ENCODE measurements at places on chromosomes 2 and 18.
A peak's percentile ranks its signal among the peaks of the same experiment; 100 is the strongest.

GRCh38 chr2:26614216-26615138 lies 26.7 kb downstream of the CIB4 start:
- no peak for DNase-seq

- DNase-seq, result no peak
These were observed 1432.2 kb upstream of the ACVR2A start for GRCh38 chr2:146412625-146413024.

DNA sequence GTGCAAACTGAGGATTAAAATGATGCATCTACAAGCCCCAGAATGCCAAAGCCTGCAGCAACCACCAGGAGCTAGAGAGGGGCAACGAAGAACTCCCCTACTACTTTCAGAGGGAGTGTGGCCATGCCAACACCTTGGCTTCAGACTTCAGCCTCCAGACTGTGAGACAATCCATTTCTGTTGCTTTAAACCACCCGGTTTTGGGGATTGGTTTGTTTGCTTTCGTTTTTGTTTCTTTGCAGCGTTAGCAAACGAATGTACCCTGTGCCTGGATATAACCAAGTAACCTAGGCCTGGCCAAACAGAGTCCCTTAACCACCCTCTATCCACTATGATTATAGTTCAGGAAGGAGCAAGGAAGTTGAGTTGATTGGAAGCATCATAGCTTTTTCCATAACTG lies 171.2 kb upstream of the NCK2 start:
- DNase-seq, result no peak

GRCh38 chr2:188274274-188274673 lies 17.4 kb upstream of the GULP1 start:
- no peak for DNase-seq

- DNase-seq, result no peak
These were observed 69.1 kb downstream of the PHLPP1 start for GRCh38 chr18:62784338-62784965.

- no peak for DNase-seq
These were observed 625.5 kb downstream of the ARHGAP15 start for GRCh38 chr2:143754742-143755141.

- DNase-seq, result peak; percentile 94
These were observed 6.5 kb upstream of the KCNG2 start for GRCh38 chr18:79790996-79791972.

DNA sequence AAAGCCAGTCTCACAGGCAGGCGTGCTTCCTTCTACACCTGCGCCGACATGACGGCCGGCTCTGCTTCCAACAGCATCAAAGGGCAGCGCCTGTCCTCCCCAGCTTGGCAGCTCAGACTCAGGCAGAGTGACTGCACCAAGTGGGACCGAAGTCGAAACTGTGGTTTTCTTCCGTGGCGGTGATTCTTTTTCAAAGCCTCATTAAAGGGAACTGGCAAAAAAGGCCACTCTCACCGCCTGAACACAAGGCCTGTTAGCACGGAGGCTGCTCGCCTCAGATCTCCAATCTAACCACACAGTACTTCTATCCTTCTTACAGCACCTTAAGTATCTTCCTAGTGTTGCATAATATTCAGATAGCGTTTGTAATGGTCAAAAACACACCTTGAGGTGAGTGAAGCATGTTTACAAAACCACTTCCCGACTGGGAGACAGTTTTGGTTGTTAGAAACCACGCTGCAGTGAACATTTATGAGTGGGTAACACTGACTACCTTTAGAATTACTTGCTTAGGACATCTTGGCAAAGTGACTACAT lies 236.4 kb downstream of the HDAC4 start:
- no peak for DNase-seq

DNA sequence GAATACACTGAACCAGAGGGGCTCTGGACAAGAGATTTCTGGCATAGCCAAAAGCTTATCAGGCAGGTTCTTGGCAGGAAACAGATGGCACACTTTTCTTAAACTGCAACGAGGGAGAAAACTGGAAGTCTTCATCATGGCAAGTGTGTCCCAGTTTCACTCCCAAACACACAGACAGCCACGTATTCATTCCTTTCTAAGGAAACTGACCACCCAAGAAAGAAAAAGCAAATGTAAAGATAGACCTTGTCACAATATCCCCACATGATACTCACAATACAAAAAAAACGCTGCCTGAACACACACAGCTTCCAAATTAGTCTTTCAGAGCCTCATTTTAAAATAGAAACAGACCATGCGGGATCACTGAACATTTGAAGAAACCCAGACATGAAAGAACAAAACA lies 40.6 kb upstream of the RTTN start:
- DNase-seq, result no peak

DNA sequence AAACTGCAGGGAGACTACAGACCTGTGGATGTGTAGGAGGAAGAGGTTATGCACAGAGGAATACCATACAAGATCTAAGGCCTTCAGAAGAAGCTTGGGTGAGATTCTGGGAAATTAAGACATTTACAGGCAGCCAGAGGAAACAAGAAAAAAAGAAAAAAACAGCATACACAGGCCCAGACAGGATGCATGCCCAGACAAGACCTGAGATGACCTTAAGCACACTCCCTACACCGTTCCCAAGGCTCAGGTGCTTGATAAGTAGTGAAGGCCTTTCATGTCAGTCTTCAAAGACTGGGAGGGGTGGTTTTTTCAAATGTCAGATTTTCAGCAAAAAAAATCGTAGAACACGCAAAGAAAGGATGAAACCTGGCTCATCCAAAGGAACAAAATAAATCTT lies 83.0 kb downstream of the CCDC138 start:
- DNase-seq, result no peak

DNA sequence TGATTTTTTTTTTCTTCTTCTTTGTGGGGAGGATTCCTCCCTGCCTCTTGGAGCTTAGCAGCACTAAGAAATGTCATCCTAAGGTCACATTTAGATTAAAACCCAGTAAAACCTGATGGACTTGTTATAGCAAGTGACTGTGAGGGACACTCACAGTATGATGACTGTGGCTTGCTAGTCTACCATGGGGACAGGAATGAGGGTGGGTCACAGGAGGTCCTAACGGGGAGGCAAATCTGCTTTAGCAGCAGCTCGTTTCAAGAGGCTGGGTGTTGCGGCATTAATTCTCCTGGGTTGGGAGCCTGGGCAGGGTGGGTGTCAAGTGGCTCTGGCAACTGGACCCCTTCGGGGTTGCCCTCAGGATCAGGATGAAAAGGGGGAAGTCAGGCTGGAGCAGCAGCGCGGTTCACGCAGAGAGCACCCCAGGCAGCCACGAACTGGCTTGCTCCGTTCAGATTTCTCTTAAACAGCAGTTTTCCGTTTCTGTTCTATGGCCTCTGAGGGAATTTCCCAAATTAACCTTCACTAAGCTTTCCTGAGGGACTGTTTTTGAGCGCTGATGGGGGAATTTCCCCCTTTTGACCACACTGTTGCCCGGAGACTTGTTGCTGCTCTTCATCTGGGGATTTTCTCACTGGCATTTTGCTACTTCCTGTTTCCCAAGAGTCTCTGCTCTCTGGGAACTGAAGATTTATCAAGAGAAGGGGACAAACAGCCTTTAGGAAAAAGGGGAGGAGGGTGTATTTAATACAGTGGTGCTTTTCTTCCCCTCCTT lies 59.8 kb upstream of the PELI1 start:
- no peak for DNase-seq

- DNase-seq, result no peak
These were observed 71.4 kb upstream of the TANK start for GRCh38 chr2:161088658-161089350.

DNA sequence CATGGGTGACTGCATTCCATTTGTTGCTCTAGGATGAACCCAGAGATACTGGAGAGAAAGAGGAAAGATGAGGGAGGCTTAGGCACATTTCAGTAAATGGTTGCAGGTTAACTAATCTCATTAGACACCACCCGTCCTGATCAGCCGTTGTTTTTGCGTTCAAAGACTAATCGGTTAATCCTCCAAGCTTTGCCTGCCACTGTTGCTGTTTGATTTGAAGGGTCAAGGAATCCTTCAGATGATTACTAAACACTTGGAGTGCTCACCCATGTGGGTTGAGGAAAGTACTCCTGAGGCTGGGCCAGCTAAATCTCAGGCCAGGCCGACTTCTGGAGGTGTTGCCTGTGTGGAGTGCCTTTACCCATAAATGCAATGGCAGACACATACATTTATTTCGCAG lies 8.6 kb downstream of the SH3RF3 start:
- no peak for DNase-seq

DNA sequence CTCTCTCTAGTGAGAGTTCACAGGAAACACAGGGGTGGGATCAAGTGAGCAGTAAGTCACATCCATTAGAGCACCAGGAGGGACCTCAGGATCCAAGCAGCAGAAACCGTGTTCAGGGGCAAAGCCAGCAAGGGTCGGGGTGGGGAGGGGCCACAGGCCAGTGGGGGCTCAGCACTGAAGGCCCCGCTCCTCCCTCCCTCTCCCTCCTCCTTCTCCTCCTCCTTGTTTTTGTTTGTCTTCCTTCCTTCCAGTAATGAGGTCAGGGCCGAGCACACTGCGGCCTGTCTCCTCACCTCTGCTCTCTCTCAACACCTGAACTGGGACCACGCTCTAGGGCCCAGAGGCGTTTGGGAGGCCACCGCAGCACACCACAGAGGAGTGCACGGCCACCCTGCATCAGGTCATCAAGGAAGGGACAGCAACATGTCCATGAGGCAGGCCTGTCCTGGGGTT lies 20.9 kb downstream of the MTERF4 start:
- DNase-seq, result no peak

- no peak for DNase-seq
These were observed 186.8 kb upstream of the CTAGE1 start for GRCh38 chr18:22604390-22604985.

DNA sequence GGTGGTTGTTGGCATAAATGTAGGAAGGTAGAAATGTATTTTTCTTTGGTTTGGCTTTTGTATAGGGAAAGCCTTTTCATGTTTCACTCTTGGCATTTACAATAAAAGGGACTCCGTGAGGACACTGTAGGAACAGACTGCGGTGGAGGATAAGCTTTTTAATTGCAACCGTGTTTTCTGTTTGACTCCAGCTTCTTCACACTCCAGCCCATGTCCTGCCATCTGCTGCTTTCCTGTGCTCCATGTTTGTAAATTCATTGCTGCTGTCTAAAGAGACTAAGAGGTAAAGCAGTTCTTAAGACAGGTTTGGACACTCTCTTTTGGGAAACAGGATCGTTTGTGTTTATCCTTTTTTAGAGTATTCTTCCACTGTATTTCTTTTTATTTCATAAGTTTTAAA lies 33.3 kb downstream of the WDR75 start:
- no peak for DNase-seq

GRCh38 chr2:171574149-171574795 lies 52.0 kb downstream of the CYBRD1 start:
- DNase-seq, result no peak

DNA sequence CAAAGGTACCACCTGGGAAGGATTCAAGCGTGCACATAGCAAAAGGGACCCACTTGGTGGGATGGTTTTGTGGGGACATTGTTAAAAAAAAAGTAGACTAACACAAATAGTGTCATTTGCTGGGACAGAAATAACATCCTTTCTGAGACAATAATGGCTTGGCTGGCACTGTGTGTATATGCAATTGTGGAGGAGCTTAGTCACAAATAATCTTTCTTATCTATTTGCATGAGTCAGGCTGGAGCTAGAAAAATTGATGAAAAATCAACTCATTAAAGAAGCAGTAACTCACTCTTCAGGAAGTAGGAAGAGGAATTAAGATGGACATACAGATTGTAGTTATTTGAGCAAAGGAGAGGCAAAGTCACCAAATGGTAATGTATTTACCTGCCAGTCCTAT lies 29.5 kb upstream of the ITGB6 start:
- no peak for DNase-seq

GRCh38 chr2:159468257-159468656 lies 148.1 kb downstream of the BAZ2B start:
- no peak for DNase-seq

- no peak for DNase-seq
These were observed 19.5 kb upstream of the GLS start for GRCh38 chr2:190860985-190861680.

DNA sequence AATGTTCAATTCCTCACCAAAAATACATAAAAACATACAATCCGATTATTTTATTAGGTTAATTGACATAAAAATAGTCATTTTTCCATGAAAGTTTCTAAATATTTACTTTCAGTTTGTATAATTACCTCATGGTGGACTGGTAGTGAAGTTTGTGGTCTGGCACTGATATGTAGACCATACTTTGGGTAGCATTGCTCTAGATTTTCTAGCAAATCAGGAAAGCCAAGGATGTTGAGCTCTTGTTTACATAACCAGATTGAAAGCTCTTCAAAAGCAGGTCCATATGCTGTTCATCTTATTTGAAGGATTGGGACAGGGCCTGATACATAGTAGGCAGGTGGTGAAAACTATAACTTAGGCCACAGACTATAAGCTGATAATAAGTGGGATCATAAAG lies 61.8 kb downstream of the COMMD1 start:
- no peak for DNase-seq

GRCh38 chr2:174635776-174636404 lies 38.3 kb upstream of the WIPF1 start:
- DNase-seq, result peak; percentile 31

GRCh38 chr2:18455236-18455862 lies 105.1 kb downstream of the RDH14 start:
- peak; percentile 84 for DNase-seq

DNA sequence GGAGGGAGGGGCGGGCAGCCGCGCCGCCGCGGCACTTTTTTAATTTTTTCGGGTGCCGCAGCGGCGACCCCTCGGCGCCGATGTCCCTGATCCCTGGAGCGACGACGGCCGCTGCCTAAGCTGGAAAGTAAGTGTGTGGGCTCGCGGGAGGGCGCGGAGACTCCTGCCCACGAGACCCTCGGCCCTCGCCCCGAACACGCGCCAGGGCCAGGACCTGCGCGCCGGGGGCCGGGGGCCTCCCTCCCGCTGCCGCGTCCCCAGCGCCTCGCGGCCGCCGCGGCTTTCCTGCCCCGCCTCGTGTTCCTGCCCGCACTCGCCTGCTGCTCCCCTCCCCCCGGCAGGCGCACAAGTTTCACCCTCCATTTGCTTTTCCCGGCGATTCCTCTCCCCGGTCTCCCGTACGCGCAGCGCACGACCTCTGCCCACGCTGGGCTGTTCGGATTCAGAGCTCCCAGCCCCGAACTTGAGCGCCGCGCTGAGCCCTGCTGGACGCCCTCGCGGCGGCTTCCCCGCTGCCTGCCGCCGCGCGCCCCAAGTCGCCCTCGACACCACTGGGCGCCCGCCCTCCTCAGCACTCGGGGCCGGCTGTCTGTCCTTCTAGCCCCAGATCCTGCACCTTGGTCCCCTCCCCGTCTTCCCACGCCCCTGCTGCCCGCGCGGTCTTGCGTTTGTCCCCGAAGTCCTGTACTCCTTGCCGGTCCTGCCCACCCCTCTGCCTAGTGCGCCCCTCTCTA lies 507 bp downstream of the PKP4 start:
- DNase-seq, result peak; percentile 12

DNA sequence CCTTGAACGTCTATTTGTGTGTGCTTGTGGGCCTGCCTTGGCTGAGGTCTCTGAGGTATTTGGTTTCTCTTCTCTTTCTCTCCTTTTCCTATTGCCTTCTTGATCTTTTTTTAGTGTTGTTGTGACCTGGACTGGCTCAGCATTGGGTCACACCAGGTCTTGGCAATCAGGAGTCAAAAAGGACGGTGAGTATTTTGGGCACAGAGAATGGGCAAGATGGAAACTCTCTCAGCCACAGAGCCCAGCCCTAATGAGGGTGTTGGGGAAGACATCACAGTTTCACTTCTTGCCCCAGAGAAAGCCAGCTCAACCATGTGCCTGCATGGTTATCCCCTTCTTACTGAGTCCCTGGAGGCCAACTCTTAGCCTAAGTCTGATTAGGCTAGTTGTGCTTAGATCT lies 13.7 kb upstream of the INO80C start:
- DNase-seq, result no peak
